ENCODE measurements at places on chromosomes 1 and 21.

DNA sequence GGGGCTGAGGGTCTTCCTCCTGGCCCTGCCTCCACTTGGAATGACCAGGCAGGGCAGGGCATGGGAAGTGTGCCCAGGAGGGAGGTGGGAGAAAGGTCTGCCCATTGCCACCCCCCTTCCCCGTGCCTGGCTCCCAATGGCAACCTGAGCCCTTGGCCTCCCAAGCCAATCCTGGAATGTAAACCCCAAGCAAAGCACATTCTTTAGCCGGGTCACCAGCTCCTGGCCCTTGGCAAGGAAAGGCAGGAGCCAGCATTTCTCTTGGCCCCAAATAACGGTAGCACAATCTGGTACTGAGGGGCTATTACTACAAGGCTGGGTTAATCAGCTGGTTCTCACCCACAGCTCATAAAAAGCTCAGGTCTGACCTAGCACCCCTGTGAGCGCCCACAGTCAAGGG is 6.9 kb upstream of the NUAK2 start:
- no peak for DNase-seq

DNA sequence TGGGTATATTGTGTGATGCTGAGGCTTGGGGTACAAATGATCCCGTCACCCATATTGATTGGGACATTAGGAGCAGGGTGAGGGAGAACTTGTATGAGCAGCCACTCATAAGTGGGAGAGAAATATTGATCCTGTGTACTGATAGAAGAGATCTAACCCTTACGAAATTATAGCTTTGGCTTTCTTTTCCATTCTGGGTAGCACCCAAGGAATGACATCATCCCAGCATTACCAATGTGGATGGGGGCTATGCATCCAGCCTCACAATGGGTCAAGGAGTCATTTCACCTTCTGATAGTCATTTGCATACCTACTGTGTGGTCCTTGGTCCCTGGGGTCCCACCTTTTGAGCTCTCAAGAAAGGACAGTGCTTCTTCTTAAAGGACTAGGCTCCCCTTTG is 1.9 kb upstream of the NAV1 start:
- no peak for DNase-seq

GRCh38 chr1:220884109-220884980 is 5.1 kb downstream of the HLX start:
- DNase-seq = no peak

GRCh38 chr1:152328801-152329391 is 3.9 kb upstream of the FLG start:
- no peak for DNase-seq

GRCh38 chr1:109657395-109657794 is 1.5 kb downstream of the GSTM4 start:
- no peak for DNase-seq

DNA sequence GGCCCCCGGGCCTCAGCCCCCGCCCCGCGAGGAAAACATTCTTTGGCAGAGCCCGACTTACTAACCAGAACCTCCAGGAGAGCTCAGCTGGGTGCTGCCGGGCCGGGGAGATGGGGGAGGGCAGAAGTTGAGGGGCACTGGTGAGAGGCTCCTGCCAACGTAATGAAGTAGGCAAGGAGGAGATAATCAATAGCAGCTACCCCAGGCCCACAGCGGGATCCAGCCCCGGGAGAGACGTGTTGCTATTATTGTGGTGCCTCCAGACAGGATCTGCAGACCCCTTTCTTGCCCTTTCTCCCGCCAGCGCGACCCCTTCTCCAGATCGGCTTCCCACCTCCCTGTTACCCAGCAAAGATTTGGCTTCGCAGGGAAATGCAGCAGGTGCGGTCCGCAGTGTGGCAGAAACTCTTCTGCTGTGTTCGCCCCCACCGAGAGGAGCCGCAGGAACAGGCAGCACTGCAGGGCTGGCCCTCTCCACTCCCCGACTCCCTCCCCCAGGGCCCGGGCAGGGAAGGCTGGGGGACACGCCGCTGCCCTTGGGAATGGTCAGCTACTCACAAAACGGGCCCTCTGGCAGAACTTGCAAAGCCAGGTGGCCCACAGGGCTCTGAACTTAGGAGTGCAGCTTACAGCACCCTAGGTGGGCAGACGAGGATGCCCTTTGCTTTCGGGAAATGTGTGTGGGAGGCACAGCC is 1.5 kb upstream of the KCNA2 start:
- no peak for DNase-seq

DNA sequence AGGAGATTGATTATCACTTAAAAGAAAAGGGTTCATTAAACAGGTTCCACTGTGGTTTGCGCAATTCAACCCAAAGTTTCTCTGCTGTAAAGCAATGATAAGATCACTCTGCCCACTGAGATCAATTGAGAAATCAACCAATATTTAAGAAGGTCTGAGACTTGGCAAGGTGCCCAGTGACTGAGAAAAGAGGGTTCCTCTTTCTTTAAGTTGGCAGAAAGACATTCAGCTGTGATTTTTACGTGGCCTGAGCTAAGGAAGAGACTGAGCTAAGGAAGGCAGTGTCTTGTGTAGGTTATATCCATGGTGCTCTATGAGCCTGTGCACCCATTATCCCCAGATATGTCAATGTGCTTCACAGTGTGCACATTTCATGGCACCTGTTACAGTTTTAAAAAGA is 344.1 kb downstream of the DISC1 start:
- DNase-seq = no peak

DNA sequence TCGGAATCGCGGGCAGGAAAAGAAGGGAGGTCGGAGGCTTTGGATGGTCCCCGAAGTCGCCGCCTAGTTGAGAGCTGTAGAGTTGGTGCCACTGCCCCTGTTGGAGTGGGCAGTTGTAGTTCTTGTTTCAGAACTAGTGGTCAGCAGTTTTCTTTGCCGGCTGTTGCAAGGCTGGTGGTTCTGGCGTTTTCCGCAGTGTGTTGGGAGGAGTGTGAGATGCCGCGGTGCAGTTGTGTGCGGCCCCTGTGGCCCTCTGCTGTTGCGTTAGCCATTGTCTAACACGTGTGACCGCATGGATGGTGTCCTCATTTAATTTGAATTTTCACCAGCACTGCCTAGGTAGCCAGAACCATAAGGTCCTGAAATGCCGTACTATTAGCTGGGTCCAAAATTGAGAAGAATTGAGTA is 1.4 kb downstream of the ARF1 start:
- no peak for DNase-seq

DNA sequence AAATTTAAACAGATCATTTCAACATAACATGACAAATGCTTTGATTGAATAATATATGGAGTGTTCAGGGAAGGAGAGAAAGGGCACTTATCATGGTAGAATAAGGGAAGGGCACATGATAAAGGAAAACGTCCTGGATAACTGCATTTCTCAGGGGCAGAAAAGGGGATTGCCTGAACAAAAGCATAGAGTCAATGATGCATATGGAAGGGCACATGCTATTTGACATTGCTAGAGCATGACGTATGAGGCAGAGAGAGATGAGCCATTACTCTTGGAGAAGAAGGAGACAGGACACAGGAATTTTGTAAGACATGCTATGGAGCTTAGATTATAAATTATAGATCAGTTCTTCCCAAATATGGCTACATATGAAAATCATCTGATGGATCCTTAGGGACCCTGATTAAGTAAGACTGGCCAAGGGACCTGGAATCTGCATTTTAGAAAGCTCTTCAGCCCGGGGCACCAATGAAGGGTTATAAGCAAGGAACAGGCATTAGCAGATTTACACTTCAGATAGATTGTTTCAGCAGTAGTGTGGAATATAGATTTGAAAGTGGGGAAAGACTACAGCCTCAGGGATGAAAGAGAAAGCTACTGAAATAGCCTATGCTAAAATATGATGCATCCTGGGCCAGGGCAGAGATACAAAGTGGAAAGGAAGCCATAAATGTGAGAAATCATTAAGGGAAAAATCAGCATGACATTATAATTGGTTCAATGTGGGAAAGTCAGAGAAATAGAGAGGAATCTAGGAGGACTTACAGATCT is 21.3 kb downstream of the FMO2 start:
- no peak for DNase-seq

GRCh38 chr1:156923670-156924477 is 3.4 kb downstream of the LRRC71 start:
- DNase-seq = no peak

DNA sequence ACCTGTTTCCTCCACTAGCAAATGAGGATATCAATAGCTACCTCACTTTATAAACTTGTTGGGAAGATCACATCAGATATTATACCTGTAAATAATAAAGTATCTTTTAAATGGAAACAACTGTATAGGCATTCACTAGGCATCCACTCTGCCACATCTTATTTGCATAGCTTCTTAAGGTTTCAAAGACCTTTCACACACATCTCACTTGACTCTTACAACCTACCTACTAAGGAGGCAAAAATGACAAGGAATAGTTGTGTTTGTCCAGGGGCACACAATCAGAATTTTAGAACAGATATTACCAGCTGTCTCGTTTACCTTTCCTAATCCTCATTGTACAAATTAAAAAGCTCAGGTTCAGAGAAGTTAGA is 51.5 kb downstream of the VANGL2 start:
- DNase-seq = no peak

GRCh38 chr1:185694081-185694480 is 40.1 kb upstream of the HMCN1 start:
- DNase-seq = peak; percentile 26

DNA sequence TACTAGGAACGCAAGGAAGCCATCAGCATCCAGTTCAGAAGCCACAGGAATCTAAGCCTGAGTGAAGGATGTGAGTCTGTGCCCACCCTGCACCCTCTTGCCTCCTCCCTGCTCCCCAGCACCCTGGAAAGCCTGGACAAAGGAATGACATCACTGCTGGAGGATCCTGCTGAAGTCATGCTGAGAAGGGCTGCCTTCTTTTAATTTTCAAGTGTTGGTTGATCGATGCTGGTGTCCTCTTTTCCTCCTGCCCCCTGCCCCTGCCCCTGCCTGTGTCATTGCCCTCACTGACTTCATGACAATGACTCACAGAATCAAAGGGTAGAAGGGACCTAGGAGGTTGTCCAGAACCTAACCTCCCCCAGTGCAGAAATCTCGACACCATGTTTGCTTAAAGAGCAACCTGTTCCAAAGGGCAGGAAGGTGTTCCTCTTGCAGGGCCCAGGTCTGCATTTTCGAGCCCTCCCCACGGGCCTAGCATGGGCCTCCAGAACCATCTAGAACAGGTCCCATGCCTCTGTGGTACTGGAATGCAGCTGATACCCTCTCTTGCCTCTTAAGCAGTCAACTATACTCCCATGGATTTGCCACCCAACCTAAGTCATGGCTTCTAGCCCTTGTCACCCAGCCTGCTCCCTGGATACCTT is 9.6 kb downstream of the DHRS3 start:
- DNase-seq = no peak

GRCh38 chr1:168513656-168514404 is 30.0 kb downstream of the XCL2 start:
- no peak for DNase-seq

DNA sequence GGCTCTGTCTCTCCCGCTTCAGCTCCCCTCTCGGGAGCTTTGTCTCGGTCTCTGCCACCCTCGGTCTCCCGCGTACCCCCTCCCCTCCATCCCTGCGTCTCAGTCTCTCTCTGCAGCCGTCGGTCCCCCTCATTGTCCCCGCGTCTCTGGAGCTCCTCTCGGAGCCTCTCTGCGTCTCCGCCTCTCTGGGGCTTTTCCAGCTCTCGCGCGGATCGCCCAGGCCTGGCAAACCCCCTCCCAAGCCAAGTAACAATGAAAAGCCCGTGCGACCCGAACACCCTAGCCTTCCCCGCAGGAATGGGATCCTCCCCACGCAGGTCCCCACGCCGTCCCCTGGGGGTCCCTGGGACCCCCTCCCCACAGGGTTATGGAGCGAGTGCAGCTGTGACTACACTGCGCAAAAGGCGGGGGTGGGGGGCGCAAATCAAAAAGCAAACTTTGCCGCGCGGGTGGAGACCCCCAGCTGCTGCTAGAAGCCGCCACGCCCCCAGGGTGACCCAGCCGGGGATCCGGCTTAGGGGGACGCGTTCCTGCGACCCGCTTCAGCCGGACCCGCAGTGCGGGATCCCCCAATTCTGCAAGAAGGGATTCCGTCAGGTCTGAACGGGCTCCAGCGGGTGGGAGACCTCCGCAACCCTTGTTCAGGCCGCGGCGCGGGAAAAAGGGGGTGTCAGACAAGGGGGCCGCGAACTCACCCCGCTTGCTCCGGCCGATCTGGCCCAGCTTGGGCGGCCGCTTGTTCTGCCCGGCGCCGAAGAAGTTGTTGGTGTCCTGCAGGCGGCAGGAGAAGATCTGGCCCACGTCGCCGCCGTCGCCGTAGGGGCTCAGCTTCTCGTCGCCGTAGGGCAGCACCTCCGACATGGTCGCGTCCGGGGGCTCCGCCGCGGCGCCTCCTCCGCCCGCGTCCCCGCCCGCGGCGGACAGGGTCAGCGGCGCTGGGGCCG is 1.2 kb downstream of the CAMK2N1 start:
- DNase-seq = no peak

- no peak for DNase-seq
These were observed 135.4 kb upstream of the ATP1B1 start for GRCh38 chr1:168970926-168971659.

DNA sequence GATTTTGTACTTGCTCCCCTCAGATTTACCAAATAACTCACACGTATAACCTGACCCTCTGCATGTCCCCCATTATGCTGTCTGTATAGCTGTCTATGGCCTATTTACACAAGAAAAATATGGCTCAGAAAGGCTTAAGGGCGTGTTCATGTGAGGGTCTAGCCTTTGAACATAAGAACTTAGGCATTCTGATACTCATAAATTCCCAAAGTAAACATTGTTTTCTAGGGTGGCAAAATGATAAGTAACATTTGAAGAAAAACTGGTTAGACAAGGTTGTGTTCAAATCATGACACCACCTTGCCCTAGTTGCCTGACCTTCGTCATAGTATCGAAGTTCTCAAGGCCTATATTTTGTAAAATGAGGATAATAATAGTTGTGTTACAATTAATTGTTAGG is 394.6 kb downstream of the LRRIQ3 start:
- DNase-seq = no peak

- DNase-seq = no peak
These were observed 10.8 kb downstream of the CAMTA1 start for GRCh38 chr1:6796095-6796494.

- DNase-seq = no peak
These were observed 56.5 kb downstream of the GABPA start for GRCh38 chr21:25791319-25791718.

GRCh38 chr1:237717106-237717505 is 173.6 kb downstream of the ZP4 start:
- DNase-seq = no peak

Measured in GM12878 (cell line).